Posterior vena cava (tissue), 2 donors: ENCODE measurements at places on chromosomes 1 and 21.
A peak's percentile ranks its signal among the peaks of the same experiment; 100 is the strongest.

GRCh38 chr1:218462116-218462515 lies 117.0 kb downstream of the TGFB2 start:
- no peak for DNase-seq

GRCh38 chr21:37230632-37231248 lies 36.4 kb downstream of the VPS26C start:
- no peak for DNase-seq

DNA sequence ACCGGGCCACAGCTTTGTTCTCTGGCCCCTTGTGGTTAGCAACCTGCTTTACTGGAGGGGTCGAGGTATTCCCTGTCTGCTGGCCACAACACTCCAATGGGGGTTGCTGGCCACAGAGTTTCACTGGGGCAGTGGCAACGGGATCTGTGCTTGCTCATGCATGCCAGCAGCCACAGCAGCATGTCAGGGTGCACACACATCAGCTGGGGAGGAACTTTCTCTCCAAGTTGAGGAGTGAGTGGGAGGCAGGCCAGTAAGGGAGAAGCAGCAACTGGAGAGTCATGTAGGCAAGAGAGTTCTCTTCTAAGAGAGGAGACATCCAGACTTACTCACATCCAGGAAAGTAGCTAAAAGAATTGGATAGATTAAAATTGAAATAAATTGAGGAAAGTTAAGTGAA lies 38.0 kb downstream of the SAMD13 start:
- no peak for DNase-seq

GRCh38 chr1:11534846-11535245 lies 55.9 kb downstream of the DISP3 start:
- DNase-seq: no peak

- no peak for DNase-seq
These were observed 54.7 kb downstream of the MAP3K7CL start for GRCh38 chr21:29185172-29185571.

GRCh38 chr1:79575424-79575823 lies 568.9 kb upstream of the ADGRL4 start:
- no peak for DNase-seq

- DNase-seq: no peak
These were observed 194.6 kb upstream of the RRP15 start for GRCh38 chr1:218090459-218090858.

DNA sequence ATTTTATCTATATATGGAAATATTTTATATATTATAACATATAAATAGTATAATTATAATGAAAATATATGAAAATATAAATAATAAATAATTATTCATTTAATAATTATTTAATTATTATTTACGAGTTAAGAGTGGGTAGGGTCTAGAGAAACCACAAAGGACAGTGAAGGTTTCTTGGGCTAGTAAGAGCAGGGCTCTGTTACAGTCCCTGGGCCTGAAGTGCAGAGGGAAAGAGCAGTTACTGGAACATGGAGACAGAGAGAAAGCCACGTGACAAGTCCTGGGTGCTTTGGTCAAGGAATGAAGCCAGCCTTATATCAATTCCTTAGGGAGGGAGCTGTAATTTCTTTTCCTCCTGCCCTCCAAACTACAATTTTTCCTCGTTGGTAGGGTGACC lies 117.2 kb upstream of the OLIG2 start:
- no peak for DNase-seq

GRCh38 chr1:90607736-90608135 lies 109.4 kb downstream of the BARHL2 start:
- no peak for DNase-seq

GRCh38 chr1:1011396-1011949 lies 1.8 kb upstream of the ISG15 start:
- no peak for DNase-seq

DNA sequence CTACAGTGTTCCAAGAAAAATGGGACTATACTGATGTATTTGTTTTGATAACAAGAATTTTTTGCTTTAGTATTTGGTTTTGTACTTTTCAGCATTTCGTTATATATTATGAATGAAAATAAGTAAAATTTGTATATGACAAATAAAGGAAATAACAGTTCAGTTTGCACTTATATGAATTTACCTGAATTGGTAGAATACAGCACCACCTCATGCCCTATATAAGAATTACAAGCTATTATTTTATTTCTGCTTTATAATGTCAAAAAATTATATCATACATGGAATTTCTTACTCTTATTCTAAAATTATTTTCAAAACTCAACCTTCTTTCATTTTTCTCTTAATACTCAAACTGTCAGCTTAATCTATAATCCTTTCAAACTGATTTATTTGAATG lies 14.6 kb downstream of the EFCAB7 start:
- DNase-seq: no peak

DNA sequence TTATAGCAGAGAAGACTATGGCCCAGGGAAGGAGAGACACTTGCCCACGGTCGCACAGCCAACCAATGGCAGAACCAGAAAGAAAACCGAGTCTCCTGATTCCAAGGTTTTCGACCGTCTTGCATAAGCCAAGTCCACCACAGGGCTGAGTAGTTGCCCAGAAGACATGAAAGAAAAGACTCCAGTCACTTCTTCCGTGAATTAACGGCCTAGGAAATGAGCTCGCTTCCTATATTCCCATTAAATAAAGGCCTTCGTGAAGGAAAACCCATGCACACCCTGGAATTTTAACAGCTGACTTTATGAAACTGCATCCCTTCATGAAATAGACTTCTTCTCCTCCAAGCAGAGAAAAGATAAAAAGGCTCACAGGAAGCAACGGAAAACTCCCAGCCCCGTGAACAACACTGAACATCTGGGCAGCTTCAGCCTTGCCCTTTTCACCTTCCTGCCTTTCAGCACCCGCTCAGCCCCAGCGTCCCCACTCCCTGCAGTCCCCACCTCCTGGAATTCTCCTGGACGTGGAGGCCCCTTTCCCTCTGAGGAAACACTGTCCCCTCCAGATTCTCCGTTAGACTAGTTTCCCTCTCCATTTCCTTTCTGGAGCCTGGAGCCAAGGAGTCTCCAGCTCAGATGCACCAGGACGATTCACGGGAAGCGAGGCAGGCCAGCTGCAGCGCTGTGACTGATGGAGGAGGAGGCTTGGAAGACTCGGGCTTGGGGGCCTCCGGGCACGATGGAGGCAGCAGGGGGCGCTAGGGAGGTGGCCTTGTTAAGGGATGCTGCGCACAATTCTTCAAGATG lies 2.7 kb upstream of the MYOC start:
- DNase-seq: peak; percentile 94

DNA sequence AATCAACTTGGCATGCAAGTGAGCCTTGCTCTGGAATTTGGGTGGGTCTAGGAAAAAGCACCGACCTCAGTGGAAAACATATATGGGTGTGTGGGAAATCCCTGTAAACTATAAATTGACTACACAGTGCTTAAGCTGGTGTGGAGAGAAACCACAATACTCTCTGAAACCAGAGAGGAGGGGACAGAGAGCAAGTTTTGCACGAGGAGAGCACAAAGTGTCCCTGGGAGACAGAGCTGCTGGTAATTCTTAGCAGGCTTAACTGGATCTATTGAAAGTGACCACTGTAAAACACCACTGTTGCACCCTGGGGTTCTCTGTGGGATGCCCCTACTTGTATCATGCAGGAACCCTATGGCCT lies 12.8 kb downstream of the KCNJ15 start:
- DNase-seq: no peak

GRCh38 chr1:228405979-228406228 lies 731 bp downstream of the TRIM11 start:
- DNase-seq: no peak

DNA sequence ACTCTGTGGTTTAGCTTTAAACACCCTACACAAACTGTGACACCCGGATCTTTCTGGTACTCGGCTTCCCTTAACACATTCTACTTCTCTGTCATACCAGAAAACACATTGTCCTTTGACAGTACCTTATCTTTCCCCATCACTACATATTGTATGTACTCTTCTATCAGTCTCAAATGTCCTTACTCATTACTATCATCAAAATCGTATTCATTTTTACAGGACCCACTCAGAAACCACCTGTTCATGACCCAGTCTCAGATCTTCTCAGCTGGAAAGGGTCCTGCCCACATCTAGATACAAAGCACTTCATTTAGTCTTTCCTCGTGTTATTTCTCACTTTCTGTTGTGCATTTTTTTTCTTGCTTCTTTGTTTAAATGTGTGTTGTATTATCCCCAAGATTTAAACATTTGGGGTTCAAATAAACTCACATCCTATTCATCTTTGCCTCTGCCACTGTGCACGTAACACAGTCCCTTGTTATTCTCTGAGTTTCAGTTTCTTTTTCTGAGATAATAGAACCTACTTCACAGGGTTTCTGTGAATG lies 27.7 kb downstream of the CD34 start:
- no peak for DNase-seq

DNA sequence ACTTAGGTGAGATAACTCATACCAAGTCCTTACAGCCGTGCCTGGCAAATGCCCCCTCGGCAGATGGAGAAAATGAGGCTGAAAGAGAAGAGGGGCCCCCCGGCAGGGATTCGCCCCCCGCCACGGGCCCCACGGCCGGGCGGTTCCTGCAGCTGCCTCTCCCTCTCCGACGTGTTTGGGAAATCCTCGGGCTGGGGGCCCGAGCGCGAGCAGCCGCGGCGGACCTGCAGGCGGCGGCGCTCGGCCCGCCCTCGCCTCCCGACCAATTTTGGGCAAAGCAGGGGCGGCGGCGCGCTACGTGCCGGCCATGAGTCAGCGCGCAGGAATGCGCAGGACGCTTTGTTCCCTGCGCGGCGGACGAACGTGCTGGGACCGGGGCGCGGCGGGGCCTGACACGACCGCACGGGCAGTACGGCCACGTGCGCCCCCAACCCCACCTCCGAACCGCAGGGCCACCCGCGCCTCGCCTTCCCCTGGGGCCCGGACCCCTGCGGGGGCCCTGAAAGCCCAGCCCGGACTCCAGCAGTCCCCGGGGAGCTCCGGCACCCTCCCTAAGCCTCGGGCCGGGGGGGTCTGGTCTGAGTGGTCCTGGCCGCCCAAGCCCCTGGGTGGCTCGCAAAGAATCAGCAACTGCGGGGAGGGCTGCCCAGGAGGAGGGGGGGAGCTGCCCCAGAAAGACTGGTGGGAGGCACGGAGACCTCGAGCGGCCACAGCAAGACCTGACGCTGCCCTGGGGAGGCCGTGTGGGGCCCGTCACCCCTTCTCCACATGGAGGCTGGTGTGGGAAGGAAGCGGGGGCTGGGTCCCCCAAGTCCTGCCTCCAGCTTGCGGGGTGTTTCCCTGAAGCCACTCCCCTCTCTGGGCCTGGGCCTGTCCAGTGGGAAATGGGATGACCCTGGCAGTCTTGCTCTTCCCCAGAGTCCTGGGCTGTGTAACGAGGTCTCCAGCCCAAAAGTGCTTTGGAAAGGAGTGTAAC lies 11.9 kb upstream of the EDN2 start:
- DNase-seq: peak; percentile 97

DNA sequence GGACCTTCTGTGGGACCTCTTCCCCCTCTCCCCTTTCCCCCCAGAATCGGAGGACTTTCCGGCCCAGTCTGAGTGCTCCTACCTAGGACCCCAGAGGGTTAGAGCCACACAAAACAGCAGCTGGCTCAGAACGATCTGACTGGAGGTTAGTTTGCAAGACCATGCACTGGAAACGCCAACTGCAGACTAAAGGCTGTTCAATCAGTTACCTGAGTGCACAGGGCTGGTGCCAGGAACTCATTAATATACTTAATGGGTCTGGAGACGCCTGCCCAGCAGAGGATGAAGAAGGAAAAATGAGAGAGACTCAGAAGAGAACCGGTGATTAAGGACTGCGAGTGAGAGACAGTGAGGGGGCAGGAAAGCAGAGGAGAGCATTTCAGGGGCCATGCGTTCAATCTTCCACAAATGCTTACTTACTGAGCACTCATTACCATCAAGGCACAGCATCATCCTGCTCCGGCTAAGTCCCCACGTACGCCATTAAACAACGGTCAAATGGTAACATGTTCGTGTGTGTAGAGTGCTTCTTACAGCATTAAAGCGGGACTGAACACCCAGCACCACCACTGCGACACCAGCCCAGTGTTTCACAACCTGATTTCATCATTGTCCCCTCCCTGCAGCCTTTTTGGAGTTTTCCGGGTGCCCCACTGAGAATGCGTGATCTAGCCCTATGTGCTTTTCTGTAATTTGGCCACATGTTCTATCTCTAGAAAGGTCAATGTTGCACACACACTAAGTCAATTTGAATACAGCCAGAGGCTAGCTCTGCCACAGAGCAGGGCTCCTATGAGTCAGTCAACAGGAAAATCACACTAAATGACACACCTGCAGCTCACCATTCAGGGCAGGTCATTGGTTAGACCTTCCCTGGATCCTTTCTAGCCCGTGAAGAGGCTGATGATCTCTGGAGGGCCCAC lies 7.6 kb downstream of the ENO1 start:
- no peak for DNase-seq
